ENCODE measurements at places on chromosomes 4 and X.

DNA sequence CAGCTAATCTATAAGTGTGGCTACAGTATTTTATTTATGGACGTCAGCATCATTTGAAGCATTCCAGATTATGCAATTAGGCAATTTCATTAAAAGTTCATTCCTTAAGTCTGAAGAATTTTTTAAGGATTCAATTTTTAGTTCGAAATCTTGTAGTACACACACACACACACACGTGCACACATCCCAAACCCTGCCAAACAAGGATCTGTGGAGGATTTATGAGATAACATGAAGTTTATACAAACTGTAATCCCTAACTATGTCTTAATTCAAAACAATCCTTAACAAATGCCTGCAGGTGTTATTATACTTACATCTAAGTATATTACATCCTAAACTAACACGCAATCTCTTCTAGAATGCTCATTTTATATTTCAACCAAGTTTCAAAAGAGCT is 105.8 kb downstream of the ELOVL6 start:
- no peak for DNase-seq

DNA sequence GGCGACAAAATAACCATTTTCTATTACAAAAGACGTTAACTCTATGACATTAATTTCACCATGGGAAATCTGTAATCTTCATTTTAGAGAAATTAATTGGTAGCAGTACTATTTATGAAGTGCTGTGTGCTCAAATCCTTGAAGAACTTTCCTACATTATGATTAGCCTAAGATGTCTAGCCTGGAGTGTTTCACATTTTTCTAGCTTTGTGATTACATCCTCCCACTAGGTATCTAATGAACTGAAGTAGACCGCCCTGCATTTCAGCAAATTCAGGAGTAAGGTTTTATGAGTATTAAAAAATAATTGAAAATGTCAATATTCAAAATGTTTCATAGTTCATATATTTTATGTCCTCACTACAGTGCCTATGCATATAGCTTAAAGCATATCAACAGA is 713.1 kb downstream of the CCSER1 start:
- DNase-seq = no peak

DNA sequence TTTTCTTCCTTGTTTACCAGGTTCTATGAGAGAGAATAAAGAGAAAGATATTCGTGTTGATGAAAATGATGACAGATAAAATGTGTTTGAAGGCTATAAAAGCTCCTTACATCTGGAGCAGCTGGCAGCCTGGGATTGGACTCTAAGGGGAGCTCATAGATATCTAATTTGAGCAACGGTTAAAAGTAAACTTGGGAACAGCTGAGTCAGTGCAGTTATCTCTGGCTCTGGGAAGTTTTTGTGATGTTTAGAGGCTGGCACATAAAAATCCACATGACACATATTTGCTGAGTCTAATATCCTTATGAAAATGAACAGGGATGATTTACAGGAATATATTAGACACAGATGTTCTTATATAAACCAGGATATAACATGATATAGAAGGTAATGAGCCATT is 331.8 kb upstream of the TENM3 start:
- DNase-seq = no peak

DNA sequence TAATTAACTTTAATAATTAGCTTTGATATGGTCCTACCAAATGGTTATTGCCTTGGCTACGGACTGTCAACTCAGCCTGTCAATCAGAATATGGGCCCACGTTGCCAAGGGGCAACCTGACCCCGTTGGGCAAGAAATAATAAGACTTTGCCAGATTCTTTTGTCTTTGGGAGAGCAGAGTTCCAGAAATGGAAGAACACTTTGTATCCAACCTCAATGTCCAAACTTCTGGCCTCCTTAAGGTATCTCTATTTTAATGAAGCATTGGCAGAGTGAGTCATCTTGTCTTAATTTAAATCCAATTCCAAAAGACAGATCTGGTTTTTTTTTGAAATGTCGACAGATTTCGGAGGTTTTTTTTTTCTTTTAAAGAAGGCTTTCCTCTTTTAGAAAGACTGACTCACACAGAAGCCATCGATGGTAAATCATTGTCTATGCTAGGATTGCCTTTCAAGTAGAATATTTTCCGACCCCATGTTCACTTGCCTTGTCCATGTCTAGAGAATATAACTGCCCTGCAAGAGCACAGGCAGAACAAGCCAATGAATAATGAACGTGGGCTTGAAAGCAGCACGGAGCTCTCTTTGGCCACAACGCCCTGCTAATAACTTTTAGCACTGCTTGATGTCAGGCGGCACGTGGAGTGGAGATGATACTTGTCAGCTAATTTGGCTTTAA is 190.3 kb upstream of the GATB start:
- no peak for DNase-seq

DNA sequence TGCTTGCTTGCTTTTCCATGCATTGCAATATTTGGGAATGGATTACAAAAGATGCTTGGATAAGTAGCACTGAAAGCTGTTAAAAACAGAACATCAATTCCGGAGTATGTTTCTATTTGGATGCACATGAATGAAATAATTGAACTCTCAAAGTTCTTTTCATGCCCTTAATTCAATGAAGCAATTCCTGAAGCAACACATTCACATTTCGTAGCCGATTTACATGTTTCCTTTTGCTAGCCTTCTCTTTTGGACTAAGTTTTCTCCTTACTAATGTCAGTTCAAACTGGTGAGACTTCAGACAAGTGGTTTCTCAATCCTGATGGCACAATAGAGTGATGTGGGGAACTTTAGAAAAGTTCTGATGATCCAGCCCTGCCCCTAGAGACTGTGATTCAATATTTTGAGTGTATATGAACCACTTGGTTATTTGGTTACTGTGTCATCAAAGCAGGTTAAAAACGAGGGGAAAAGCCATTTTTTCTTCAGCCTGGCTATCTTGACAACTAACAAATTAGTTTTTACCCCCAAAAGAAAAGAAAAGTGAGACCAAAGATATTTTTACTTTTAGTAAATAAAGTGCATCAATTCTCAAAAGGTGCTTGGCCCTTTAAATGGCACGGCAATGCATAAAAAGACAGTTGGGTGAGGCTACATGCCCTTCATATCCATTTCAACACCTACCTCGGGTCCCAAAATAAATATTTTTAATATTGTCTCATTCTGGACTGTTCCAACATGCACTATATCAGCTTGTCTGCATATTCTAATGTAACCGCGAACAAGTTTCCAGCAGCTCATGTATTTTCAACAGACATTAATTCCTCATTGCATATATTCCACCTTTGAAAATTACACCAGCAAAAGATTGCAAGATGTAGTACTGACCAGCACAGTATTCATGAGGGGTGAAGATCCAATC is 90.1 kb upstream of the RPL34 start:
- DNase-seq = no peak

- no peak for DNase-seq
Measured at GRCh38 chr4:24114444-24114843, 224.6 kb upstream of the PPARGC1A start.

- DNase-seq = peak; percentile 27
Measured at GRCh38 chr4:112516471-112517066, 589 bp upstream of the NEUROG2 start.

GRCh38 chrX:46587753-46588171 is 14.2 kb downstream of the CHST7 start:
- no peak for DNase-seq

GRCh38 chr4:98642991-98643426 is 15.4 kb downstream of the TSPAN5 start:
- DNase-seq = no peak

DNA sequence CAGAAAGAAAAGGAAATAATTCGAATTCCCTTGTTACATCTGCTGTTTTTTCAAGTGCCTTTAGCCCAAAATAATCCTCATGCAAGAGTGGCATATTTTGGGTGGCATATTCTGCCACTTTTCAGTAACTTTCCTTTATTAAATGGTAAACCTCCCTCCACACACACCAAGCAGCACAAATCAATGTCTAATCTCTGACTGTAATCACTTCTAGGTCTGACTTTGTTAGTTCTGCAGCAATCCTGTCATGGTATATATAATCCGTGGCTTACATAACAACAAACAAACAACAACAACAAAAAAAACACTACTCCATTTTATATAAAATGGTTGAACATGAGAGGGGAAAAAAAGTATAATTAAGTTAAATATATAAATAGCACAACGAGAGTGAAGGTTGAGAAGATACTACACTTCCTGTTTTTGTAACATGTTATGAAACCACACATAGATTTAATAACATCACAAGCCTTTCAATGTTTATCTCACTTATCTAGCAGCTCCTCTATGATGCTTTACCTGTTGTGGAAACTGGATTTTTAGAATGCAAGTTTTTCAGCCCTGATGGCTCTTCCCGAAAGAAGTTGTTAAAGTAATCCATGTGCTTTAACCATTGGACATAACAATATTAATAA is 715.4 kb downstream of the GRXCR1 start:
- DNase-seq = no peak

DNA sequence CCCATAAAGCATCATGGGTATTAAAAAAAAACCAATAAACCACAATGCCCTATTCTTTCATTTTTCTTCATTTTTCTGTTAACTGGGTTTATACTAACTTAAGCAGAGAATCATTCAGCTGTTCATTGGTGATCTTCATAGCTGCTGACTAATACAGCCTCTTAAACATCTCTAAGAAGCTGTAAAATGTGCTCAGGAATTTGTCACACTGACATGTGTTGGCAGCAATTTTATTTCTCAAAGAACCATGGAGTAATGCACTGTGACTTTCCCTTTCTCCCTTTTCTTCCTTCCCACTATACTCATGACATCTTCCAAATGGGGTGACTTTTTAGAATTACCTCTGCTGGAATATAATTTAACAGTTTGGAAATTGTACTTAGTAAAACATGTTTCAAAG is 315.4 kb downstream of the ANTXR2 start:
- DNase-seq = no peak

- DNase-seq = no peak
Measured at GRCh38 chr4:19615086-19615689, 636.5 kb upstream of the SLIT2 start.

- no peak for DNase-seq
Measured at GRCh38 chrX:19565605-19566004, 50.3 kb upstream of the MAP3K15 start.

- no peak for DNase-seq
Measured at GRCh38 chr4:79211490-79211889, 114.4 kb downstream of the NAA11 start.

Measured in activated naive CD4-positive, alpha-beta T cell treated with anti-CD3 and anti-CD28 coated beads, Interleukin-2, amount 10 ng/mL, durations not matched to agents 7 days and 5 days (primary cell).